Nasal cavity respiratory epithelium epithelial cell of viscerocranial mucosa (primary cell): ENCODE measurements at places on chromosomes 3 and 15. TPM values are rescaled to one million over a fixed set of nuclear protein-coding genes. Genes with fewer than 3 reads are reported as not detected.

Gene PDZRN3
- 0.21 and 0.34 TPM in 2 replicates for total RNA-seq

Gene SEMA6D
- total RNA-seq = 1.0 and 1.2 TPM in 2 replicates

Gene GP9
- total RNA-seq = not detected in 2 replicates

Gene PLAAT1
- total RNA-seq = 0.78 and 1.0 TPM in 2 replicates

Gene IL20RB
- 164 and 183 TPM in 2 replicates for total RNA-seq

Gene HDDC3
- 19.3 and 37.6 TPM in 2 replicates for total RNA-seq

Gene COL8A1
- total RNA-seq = 0.34 and 4.0 TPM in 2 replicates

Gene GOLGA8T
- total RNA-seq = not detected in 2 replicates

Gene CPLX3
- not detected in 2 replicates for total RNA-seq

Gene OR5H2
- not detected in 2 replicates for total RNA-seq

Gene BFSP2
- total RNA-seq = not detected in 2 replicates

Gene SLC12A1
- not detected in 2 replicates for total RNA-seq

Gene IL17RC
- 9.2 and 16.6 TPM in 2 replicates for total RNA-seq

Gene KCNAB1
- under 0.01 and 0.85 TPM in 2 replicates for total RNA-seq

Gene CAMKV
- not detected in 2 replicates for total RNA-seq

Gene LSAMP
- not detected in 2 replicates for total RNA-seq

Gene PLA2G4D
- 0.07 and 0.34 TPM in 2 replicates for total RNA-seq

Gene SST
- total RNA-seq = not detected in 2 replicates

Gene FETUB
- not detected in 2 replicates for total RNA-seq

Gene SLC22A14
- total RNA-seq = 0.34 and 0.57 TPM in 2 replicates

Gene LDHAL6B
- not detected in 2 replicates for total RNA-seq

Gene ACAD11
- total RNA-seq = 31.1 and 33.2 TPM in 2 replicates

Gene OSTN
- not detected in 2 replicates for total RNA-seq

Gene CP
- 9.7 TPM in 1 of 2 replicates, not detected in the other for total RNA-seq

Gene AADACL2
- not detected in 2 replicates for total RNA-seq

Gene RGMA
- 3.1 and 6.6 TPM in 2 replicates for total RNA-seq

Gene PIK3CA
- 18.5 and 28.9 TPM in 2 replicates for total RNA-seq
